Fibroblast of skin of right quadriceps (primary cell): ENCODE measurements at places on chromosomes 1 and 21.

- peak; percentile 60 for DNase-seq
These were observed 88.0 kb upstream of the ZNF648 start for GRCh38 chr1:182149411-182149965.

DNA sequence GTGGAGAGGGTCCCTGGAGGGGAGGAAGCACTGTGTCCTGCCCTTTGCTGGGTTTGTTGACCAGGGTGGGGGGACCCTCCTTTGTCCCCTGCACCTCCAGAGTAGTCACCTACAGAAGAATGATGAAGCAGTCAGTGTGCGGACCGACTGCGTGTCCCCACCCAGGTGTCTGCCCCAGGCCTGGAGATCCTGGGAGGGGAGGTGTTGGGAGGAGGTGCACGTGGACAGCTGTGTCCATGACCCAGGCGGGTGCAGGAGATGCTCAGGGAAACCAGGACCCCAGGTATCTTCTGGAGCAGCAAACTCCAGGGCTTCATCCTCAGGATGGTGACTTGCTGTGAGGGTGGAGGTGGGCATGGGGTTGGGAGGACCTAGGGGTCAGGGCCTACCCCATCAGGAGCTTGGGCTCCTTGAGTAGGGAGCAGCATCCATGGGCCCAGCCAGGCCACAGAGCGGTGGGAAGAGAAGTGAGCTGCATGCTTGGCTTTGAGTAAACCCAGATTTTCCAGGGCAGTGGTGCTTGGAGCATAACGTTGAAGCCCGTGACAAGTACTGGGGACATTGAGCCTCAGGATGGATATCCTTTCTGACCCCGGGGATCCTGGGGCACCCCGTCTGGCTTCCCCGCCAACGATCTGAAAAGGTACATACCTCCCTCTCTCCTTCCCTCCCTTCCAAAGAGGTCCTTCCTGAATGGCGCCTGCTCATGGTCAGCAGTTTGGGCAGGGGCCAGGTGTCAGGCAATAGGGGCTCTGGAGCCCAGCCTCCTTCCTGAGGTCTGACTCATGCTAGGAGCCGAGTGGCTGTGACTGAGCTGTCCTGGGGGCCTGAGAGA is 13.7 kb downstream of the ACTRT2 start:
- no peak for DNase-seq

- no peak for DNase-seq
These were observed 3.5 kb upstream of the RNF220 start for GRCh38 chr1:44401256-44402228.

- DNase-seq = no peak
These were observed 84.7 kb downstream of the PDE9A start for GRCh38 chr21:42737951-42738590.

DNA sequence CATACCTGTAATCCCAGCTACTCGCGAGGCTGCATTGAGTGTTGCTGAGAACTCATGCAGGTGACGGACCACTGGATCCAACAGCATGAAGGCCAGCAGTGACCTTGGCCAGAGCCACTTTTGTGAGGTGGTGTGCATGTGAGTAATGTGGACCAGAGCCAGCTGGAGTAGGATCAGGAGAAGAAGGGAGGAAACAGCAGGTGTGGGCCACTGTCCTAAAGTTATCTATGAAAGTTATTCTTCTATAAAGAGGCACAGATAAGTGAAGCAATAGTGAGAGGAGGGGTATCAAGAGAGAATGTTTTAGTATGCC is 47.8 kb downstream of the TCP10L start:
- no peak for DNase-seq

DNA sequence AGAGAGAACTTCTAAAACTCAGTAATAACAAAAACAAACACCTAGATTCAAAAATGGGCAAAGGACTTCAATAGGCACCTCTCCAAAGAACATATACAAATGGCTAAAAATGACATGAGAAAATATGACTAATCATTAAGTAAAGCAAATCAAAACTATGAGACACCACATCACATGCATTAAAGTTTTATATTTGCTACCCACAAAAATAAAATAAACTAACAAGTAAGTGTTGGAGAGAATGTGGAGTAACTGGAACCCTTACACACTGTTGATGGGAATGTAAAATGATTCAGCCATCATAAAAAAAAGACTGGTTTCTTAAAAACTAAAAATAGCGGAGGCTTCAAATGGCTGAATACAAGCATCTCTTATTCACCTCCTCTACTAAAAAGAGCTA is 262.1 kb upstream of the PKN2 start:
- no peak for DNase-seq

DNA sequence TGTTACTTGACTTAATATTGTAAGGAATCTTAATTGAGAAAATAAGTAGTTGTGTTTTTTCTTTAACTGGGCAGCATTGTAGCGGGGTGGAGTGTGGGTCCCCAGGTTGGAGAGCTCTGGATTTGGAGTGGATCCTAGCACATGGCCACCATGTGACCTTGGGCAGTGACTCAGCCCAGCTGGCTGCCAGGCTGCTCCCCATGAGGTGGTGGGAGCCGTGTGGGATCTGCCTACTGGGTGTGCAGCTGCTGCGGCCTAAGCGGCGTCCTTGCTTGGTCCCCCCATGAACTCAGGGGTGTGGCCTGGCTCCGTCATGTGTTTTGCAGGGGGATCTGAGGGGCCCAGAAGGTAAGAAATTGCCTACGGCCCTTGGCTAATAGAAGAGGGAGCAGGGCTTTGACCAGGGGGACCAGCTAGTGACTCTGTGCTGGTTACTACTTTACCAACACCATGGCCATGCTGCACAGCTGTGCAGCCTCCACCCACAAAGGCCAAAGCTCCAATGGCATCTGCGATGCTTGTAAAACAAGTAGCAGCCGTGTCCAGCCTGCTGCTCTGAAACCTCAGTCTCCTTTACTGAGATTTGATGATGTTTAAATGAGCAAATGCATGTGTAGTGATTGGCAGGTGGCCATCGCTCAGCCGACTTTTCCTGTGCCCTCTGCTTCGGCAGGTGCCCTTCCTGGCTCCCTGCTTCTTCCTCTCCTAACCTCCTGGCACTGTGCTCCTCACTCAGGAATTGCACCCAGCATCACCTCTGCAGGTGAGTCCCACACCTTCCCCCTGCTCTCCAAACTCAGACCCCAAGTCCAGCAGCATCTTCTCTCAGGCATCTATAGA is 68.3 kb downstream of the ADARB1 start:
- peak; percentile 71 for DNase-seq

DNA sequence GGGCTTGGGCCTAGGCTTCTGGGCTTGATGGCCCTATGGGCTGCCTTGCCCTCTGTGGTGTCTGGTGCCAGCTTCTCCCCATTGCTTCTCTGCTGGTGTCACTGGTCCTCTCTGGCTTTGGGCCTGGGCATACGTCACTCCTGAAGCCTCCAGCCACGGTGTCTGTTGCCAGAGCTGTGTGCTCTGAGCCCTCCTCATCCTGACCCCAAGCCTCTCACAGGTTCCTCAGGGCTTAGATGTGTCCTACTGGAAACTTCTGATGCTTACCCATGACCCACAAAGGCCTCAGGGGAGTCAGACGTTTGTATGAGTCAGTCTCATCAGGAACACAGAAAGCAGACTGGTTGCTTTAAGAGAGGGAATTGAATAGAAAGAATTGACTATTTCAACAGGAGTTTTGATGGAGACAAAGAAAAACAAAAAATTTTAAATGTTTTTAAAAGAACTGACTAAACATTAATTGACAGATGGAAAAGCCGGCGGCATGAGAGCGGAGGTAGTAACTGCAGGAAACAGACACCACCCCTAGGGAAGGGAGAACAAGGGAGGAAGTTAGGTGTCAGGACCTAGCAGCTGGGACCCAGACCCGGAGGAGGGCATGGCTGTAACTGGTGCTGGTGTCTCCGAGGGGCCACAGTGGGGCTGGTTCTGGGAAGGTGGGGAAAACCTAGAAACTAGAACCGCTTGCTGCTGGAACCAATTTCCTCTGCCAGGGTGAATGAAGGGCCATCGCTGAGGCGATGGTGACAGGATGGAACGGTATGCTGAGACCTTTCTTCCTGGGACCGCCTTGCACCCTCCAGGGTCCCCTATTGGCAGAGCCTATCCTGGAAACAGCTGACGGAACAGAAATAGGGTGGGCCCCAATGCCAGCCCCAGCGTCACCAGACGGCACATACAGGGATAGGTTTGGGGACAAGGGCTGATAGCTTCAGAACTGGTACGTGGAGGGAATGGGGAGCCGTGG is 40.0 kb upstream of the CITED4 start:
- DNase-seq = peak; percentile 74

- no peak for DNase-seq
These were observed 11.1 kb downstream of the CLIC4 start for GRCh38 chr1:24756395-24756794.

- no peak for DNase-seq
These were observed 971 bp upstream of the GNG4 start for GRCh38 chr1:235650341-235651169.

DNA sequence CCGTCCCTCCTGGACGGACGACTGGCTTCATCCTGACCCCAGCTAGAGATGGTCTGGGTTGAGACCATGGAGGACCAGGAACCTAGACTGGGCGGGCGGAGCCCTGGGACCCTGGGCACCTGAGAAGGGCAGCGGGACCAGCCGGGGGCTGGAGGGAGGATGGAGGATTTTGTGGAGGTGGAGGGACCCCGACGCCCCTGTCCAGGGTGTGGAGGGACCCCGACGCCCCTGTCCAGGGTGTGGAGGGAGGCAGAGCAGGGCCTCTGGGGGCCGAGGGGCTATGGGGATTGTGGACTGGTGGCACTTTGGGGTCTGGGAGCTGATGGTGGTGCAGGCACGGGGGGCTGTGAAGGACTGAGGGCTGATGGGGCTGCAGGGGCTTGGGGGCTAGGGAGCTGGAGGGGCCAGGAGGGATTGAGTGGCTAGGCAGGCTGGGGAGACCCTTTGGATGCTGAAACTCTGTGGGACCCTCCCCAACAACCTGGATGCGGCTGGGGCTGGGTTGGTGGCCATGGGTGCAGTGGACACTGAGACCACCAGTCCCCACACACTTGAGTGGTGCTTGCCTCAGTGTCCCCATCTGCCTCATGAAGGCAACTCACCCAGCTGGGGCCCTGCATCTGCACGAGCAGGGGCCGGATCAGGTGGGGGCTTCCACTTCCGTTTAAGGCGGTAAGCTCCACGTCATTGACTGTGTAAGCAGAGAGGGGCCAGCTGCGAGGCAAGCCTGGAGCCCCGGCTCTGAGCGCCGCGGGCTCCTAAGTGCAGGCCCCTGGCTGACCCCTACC is 7.4 kb downstream of the GJC2 start:
- no peak for DNase-seq

DNA sequence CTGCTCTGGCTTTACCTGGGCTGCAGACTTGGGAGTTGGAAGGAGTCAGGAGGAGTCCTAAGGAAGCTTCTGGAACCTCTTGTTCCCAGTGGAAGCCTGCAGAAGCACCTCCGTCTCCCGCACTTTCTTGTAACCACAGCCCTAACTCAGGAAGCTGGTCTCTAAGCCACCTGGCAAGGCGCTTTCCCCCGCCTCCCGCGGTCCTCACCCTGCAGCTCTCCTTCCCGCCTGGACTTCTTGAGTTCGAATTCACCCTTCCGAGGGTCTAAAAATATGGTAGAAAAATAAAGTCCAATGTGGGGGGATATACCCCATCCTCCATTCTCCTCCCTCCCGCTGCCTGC is 15.1 kb downstream of the PAX7 start:
- no peak for DNase-seq

- no peak for DNase-seq
These were observed 227.6 kb downstream of the LMO4 start for GRCh38 chr1:87556326-87556725.

DNA sequence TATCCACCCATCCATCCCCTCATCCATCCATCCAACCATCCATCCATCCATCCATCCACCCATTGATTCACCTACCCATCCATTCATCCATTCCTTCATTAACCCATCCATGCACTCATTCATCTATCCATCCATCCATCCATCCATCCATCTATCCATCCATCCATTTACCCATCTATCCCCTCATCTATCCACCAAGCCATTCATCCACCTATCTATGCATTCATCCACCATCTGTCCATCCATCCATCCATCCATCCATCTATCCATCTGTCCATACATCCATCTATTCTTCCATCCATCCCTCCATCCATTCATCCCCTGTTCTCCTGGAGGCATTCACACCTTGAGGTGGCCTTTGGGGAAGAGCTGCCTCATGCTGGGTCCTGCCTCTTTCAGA is 107.0 kb downstream of the PRDM16 start:
- DNase-seq = no peak

- DNase-seq = peak; percentile 49
These were observed 5.2 kb downstream of the FOXD3 start for GRCh38 chr1:63327417-63328054.

DNA sequence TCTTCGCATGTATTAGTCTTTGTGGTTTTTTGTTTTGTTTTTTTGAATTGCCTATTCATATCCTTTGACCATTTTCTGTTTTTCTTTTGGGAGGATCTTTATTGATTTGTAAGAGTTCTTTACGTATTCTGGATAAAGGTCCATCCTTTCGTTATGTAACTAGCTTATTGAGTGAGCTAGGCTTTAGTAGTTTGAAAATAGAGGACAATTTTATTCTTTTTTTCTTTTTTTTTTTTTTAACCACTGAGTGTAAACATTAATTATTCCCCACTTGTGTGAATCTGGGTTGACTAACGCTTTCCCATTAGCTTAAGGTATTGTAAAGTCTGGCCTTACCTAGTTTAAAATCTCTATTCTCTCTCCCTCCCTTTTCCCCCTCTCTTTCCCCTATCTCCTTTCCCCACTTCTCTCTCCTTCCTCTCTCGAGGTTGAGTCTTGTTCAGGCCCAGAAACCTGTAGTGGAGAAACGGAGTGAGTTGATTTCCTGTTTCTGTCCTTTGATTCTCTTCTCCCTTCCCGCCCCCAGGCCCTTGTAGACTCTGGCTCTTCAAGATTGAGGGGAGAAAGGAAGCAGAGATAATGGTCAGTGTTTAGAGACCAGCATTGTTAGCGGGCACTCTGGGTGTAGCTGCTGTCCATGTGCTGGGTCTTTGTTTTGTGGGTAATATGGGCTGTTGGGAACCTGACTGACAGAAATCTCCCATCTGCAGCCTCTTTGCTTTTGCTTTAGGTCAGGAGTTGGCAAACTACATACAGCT is 1.5 kb downstream of the MORC3 start:
- no peak for DNase-seq

- no peak for DNase-seq
These were observed 36.5 kb upstream of the KIF21B start for GRCh38 chr1:201059871-201060555.

DNA sequence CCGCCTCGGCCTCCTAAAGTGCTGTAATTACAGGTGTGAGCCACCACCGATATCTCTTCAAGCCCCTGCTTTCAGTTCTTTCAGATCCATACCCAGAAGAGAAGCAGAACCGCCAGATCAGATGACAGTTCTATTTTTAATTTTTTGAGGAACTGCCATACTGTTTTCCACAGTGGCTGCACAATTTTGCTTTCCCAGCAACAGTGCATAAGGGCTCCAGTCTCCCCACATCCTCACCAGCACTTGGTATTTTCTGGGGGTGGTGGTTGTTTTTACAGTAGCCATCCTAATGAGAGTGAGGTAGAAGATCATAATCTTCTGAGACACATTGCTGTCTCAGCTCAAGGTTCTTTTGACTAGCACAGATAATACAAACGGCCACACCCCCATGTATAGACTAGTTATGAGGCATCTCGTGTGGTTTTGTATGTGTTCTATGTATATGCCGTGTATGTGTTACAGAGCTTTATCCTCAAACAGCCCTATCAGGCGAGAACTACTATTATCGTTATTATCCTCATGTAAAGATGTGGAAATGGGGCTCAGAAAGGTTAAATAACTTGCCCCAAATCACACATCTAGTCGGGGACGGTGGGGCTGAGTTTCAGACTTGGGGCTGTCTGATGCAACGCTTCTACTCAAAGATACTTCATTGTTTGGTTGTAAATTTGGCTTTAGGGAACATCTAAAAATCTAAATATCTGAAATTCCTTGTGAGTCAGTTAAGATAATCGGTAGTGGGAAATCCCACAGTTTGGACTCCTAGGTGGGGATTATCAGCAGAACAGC is 12.0 kb downstream of the FHAD1 start:
- no peak for DNase-seq
